BJ (cell line): ENCODE measurements at places on chromosomes 7 and 10. TPM values are rescaled to one million over a fixed set of nuclear protein-coding genes. Genes with fewer than 3 reads are reported as not detected.

GRCh38 chr10:96971324-96971723 lies 139.2 kb downstream of the LCOR start:
- DNase-seq = no peak

- DNase-seq = no peak
These were observed 26.0 kb upstream of the PCDH15 start for GRCh38 chr10:54826994-54827560.

VPS41 gene
- polyA plus RNA-seq = 15.7 and 31.9 TPM in 2 replicates

- no peak for DNase-seq
These were observed 310.3 kb upstream of the AKR1E2 start for GRCh38 chr10:4515721-4516120.

GRCh38 chr10:123854003-123854402 lies 37.6 kb downstream of the CPXM2 start:
- no peak for DNase-seq

GPR146 gene
- 2.8 and 4.5 TPM in 2 replicates for polyA plus RNA-seq

- DNase-seq = no peak
These were observed 210.2 kb upstream of the NPY start for GRCh38 chr7:24073651-24074420.

DNA sequence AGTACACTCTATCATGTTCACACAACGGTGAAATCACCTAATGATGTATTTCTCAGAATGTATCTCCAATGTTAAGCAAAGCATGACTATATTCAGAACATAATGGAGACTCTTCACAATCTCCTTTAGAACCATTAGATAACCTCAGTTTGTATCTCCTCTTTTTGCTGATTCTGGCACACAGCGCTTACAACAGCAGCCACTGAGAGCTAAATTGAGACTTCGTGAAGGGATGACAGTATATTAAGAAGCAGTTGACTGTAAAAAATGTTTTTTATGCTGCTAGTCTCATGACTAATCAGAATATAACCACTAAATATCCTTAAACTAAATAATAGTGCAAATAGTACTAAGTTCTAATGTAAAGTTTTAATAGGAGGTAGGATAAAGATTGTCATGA lies 46.9 kb downstream of the KMT2E start:
- no peak for DNase-seq

DNA sequence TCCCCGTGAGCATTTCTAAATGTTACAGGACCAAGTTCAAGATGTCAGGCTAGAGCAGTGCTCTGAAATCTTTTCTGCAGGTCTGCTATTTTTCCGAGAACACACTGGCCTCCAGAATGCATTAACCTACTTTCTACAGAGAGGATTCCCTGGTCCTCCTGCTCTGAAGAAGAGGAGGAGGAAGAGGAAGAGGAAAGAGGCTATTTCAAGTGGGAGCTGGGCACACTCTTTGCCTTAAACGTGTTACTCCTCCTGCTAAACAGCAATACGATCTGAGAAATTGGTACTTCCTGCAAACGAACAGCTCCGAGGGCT lies 157.4 kb downstream of the FRMD4A start:
- DNase-seq = no peak

PAOX gene
- polyA plus RNA-seq = 3.5 and 4.5 TPM in 2 replicates

GRCh38 chr10:113627836-113628235 lies 36.0 kb downstream of the NRAP start:
- no peak for DNase-seq

DNA sequence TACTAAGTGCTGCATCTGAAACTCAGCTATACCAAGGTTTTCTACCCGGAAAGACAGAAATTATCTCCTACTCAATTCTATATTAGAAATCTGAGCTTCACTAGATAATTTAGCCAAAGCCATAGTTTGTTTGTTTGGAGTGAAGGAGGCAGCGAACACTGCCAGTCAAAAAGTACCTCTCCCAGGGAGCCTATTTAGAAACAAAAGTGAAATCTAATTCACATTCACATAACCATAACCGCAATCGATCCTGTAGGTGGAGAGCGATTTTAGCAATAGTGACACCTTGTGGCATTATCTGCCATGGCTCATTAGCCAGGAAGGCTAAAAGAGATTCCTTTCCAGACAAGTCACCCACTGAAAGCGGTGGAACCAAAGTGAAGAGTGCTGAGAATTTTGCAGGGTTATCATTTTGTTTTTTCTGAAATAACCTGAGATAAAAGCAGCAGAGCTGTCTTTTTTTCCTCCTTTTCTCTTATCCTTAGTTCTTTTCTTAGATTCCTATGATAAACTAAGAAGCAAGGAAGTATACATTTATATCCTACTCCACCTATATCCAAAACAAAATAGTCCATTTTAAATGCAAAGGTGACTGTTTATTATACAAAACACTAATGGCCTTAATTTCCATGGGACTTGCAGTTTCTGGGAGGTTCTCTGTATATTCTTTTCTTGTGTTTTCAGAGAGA lies 83.7 kb upstream of the BET1 start:
- DNase-seq = no peak

DNA sequence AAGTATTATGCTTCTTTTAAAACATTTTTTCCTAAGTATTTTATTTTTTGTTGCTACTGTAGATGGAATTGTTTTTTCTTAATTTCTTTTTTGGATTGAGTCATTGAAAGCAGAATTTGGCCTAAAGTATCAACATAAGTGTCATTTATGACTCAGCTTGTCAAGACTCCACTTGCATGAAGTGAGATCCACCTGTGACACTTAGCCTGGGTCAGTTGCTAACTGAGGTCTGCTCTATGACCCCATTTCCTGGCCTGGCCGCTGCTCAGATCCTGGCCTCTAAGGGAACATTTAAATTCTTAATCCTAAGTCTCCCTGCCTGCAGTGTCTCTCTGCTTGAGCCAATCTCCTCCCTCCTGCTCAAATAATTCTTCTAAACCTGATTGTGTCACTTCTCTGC lies 35.5 kb downstream of the TMEM270 start:
- DNase-seq = no peak

DNA sequence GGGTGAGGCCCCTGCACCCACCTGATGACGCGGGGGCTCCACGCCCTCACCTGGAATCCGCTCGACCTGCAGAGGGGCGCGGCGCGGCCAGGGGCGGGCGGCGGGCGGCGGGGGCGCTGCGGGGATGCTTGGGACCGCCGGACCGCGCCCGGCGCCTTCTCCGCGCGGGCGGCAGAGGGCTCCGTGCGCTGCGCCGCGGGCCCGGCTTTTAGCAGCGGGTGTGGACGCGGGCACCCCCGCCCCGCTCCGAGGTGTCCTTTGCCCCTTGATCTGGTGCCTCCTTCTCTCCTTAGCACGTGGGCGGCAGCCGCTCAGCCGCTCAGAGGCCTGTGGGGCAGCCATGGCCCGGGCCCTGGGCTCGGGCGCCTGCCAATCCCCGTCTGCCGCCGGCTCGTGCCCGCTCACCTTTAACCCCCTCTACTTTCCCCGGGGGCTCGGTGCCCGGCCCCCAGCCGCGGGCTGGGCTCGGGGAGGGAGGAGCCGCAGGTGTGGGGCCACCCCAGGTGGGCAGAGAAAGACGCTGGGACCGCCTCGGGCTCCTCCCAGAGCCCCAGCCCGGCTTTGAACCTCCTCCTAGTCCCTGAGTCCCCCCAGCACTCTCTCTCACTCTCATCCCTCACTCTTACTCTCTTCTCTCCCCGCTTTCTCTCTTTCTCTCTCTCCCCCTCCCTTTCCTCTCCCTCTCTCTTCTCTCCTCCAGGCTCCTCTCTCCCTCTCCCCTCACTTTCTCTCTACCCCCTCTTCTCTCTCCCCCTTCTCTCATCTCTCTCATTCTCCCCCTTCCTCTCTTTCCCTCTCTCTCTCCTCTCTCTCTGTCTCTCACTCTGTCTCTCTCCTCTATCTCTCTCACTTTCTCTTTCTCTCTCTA lies 19.7 kb upstream of the VPS37D start:
- no peak for DNase-seq

DNA sequence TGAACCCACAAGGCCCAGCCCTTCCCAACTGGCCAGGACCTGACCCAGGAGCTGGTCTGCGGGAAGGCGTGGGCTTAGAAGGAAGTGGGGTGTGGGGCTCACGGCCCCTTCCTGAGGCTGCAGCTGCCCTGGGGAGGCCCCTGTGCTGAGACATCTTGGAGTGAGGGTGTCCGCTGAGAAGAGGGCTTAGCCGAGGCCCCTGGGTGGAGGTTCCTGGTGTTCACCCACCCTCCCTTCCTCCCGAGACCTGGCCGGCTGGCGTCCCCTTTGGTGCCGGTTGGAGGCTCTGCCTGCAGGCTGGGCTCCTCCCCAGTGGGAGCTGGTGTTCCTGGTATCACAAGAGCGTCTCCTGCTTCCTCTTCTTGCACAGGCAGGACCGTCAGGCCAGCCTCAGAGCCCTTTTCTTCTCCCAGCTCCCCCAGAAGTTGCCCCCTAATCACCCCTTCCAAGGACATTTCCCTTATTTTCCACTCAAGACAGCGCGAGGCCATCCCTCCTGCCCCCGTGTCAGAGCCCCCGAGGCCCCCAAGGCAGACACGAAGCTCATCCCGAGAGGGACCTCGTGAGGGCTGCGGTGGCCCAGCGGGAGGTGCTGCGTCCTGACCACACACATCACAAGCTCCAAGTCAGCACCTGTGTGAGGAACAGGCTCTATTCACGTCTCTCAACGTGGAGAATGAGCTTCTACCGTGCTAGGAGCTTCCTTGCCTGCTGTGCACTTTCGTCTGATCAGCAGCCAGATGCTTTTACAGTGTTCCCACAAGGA lies 25.1 kb upstream of the FAM20C start:
- DNase-seq = no peak

- DNase-seq = no peak
These were observed 238.7 kb downstream of the CDK14 start for GRCh38 chr7:90834771-90835170.

SEMA3C gene
- 64.1 and 118 TPM in 2 replicates for polyA plus RNA-seq

GRCh38 chr7:55026086-55026790 lies 7.4 kb downstream of the EGFR start:
- no peak for DNase-seq

GRCh38 chr10:72273410-72274212 lies at the start of gene DDIT4:
Gene DDIT4, plus strand, starts transcription at chr10:72273924. Its CDS starts 293 bp downstream, at chr10:72274217.
- peak; percentile 97 for DNase-seq

GPR22 gene
- polyA plus RNA-seq = not detected in 2 replicates

TMEM139 gene
- 0.11 and 0.15 TPM in 2 replicates for polyA plus RNA-seq

EXOC6 gene
- polyA plus RNA-seq = 9.6 and 23.8 TPM in 2 replicates

- no peak for DNase-seq
These were observed 161.7 kb upstream of the MKI67 start for GRCh38 chr10:128287921-128288320.

- no peak for DNase-seq
These were observed 172.2 kb downstream of the C7orf25 start for GRCh38 chr7:42739638-42740037.

COBL gene
- polyA plus RNA-seq = not detected in 2 replicates

DNA sequence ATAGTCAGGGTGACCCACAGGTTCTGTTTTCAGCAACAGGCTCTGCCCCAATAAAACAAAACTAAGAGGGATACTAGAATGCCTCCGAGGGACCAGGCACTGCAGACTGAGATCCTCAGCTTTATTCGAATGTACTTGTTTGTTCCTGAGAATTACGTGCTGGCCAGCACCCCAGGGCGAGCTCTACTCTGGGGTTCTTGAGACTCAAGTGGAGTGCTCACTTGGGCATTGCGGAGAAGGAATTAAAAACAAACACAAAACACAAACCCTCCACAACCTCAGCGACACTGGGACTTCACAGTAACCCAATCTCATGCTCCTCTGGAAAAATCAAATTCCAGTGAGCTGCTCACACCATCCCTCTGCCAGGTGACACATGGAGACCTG lies 250.7 kb downstream of the TNS3 start:
- no peak for DNase-seq

VAX1 gene
- polyA plus RNA-seq = 0.22 and 0.23 TPM in 2 replicates

GPR37 gene
- polyA plus RNA-seq = 0.25 and 0.33 TPM in 2 replicates

- DNase-seq = no peak
These were observed 100.1 kb downstream of the CACNB2 start for GRCh38 chr10:18240185-18240882.

MBL2 gene
- polyA plus RNA-seq = not detected in 2 replicates

DNA sequence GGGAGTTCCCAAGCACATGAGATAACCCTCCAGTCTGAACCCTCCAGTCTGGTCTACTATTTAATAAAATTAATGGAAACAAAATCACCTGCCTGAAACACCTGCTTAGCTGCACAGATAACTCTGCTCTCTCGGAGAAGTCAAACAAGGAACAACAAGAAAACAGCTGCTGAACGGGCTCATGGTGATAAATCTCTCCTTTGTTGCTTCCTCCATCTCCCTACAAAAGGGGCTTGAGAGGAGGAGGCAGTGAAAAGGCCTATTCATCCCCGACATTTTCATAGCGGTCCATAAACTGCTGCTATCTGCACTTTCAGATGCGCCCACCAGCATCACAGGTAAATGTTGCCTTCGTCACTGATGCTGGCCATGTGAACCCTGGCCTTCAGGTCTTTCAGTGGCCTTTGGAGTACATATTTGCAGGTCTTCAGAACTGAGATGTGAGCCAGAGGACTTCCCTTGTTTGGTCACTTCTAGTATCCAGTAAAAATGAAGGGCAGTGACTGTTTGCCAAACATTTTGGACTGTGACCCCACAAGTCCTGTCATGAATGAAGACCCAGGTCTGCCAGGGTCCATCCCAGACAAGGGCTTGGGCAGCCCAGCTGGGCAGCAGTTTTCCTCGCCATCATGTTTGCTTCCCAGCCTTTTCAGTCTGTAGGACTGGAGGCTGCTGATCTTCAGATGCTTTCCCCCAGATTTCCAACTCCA lies 15.9 kb downstream of the FKBP6 start:
- no peak for DNase-seq

DNA sequence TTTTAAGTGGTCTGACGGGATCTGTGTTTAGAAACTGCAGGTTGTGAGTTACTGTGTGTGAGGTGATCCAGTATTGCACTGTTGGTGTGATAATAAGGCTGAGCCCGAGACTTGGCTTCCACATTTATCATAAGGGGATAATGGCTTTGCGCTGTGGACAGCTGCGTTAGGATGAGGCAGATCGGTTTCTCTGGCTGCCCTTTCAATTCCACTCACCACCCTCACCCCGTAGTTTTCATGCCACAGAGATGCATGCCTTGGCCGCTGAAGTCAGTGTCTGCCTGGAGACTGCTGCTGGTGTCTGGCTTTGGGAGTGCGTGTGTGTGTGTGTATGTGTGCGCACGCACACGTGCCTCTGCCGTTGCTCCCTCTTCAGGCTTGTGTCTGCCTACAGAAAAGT lies 273.0 kb downstream of the CCDC3 start:
- DNase-seq = no peak

DNA sequence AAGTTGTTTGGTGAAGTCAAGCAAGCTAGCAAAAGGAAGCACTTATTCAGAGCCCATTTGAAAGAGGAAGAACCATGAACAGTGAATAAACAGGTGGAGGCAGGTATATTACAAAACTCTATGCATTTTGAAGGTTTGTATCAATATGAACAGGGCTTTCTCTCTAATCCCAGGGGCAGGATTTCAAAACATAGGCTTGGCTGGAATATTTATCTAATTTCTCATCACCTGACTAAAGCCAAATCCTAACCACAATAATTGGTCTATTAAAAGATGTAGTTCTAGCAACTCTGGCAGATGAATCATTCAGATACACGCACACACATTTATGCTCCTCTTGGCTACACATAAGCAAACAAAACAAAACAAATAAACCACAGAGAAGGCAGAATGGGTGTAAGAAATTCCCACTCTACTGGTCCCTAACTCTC lies 554.4 kb downstream of the INHBA start:
- DNase-seq = peak; percentile 90
